ENCODE measurements at places on chromosomes 1 and 21.

DNA sequence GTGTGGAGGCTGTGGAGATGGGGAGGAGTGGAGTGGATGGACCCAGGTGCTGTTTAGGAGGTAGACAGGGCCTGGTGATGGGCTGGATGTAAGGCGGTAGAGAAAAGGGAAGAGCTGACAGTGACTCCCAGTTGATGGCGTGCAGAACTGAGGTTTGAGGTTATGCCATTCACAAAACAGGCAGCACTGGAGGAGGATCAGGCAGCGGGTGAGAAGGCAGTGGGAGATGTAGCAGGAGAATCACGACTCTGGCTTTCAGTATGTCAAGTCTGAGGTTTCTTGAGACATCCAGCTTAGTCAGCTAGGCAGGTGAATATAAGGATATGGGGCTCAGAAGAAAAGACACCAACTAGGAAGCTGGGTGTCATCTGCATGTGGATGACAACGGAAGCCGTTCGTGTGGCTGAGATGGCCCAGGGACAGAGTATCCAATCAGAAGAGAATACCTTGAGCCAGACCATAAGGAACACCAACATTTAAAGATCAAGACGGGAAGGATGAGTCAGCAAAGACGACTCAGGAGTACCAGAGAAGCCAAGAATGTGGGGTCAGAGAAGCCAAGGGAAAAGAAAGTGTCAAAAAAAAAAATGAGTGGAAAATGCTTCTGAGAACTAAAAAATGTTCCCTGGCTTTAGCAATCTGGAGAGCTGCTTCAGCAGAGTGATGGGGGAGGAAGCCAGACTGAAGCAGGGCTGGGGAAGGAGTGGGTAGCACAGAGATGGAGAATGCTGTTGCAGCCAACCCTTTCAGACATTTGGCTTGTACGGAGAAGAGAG lies 15.2 kb downstream of the LRRN2 start:
- no peak for DNase-seq

DNA sequence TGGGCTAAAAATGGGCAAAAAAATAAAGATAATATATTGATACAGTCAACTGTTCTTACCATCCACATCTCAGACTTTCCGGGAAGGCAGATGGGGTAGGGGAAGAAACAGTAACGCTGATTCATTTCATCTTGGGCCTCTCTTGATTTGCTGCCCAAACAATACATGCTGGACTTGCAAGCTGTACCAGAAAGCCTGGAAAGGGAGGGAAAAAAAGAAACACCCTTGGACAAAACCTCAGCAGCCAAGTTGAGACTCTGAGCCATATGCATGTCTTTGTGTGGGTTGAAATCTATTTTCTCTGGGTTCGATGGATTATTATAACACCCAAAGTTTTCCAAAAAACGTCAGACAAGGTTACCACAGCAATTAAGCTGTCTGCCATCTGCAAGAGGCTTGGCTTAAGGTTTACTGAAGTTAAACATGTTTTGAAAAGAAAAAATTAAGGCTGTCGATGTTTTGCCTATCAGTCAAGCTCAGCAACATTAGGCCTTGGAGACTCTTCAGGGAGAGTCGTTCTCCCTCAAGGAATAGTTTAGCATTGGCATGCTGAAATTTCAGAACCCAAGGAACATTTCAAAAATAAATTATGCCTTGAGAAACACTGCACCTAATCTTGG lies 71.2 kb downstream of the PSMG1 start:
- no peak for DNase-seq

GRCh38 chr1:237032029-237032428 lies 10.0 kb upstream of the RYR2 start:
- DNase-seq = no peak

DNA sequence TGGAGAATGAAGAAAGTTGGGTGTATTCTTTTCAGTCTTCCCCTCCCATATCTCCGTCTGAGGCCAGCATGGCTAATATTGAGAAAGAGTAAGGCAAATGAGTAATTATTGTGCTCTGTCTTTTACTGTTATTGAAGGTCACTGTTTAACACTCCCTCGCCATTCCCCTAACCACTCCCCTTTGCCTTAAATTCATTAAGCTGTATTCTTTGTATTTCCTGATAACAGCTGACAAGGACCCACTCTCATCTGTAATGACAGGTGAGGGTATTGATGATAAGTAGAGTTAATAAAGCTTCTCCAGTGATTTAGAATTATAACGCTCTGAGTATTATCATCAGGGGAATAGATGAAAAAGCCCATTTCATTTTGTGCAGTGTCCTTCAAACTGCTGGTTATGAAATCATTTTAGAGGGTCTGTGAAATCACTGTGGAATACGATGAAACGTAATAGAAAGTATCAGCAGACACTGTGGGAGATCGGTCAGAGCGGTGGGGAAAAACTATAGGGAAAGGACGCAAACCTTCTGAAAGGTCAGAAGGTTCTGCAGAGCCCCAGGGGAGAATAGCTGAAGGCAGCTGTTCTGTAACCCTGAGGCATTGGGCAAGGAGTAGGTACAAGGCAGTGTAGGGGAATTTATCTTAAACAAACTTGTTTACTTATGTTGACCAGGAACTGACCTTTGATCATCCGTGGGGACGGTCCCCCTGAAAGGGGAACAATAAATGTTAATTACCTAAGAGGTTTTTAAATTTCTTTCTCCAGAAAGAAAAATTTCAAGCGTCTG lies 46.3 kb upstream of the CACYBP start:
- DNase-seq = no peak

DNA sequence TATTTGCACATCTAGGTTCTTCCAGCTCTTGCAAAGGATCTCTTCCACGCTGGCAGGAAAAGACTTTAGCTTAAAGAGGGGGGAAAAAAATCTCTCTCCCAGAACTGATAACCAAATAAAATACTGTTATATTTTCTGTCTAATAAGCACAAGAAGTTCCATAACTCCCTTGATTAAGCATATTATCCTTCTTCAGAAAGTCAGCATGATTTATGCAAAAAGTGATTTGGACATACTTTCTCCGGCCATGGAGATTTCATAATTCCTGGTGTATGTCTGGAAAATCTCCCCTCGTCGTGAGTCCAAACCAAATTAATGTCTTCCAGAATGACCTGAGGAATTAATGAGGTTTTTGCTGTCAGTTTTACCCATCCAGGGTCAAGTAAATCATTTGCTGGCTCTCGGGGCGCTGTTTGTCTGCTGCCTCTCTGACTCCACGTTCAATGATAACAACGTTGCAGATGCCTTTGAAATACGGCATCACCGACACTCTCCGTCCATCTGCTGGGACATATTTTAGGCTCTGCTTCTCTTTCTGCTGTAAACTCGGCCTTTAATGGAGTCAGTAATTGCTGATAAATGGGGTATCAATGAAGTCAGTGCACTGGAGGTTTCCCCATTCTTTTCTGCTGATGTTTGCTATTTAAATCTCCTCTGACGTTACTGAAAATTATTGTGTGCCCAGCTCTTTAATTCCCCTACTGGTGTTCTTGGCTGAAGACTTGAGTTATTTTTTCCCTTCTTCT lies 112.9 kb downstream of the HLX start:
- DNase-seq = no peak

- no peak for DNase-seq
Observed at GRCh38 chr1:6672558-6672957, 29.1 kb downstream of the DNAJC11 start.

GRCh38 chr1:244052728-244053312 lies 1.7 kb downstream of the ZBTB18 start:
- no peak for DNase-seq

GRCh38 chr1:86061551-86061990 lies 95.0 kb downstream of the COL24A1 start:
- no peak for DNase-seq

DNA sequence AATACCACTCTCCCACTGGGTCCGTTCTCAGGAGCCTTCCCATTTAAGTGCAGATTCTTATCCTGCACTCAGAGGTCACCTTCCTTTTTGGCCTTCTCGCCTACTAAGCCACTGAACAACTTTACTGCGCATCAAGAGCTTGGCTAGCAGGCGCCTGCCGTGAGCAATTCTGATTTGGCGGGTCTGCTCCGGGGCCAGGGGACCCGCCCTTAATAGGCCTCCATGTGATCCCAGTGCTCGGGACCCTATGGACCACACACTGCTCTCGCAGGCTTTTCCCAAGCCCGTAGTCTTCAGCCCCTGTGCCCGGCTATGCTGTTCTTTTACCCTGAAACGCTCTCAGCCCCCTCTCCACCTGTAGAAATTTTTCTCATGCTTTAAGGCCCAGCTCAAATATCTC lies 45.1 kb downstream of the BCL9 start:
- no peak for DNase-seq

DNA sequence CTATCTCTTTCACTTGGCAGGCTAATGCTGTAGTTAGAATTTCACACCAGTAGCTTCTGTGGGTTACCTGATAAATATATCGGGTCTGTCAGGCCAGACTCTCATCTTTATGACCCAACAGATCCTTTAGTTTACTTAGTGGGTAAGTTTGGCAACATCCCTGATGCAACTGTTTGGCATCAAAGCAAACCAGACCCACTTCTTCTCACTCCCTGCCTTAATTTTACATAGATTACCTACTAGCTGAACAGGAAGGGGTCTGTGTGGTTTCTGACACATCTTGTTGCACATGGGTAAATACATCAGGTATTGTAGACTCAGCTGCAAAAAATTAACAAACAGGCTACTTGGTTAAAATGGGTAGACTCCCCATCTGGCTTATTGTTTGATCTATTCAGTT lies 3.2 kb upstream of the GUK1 start:
- no peak for DNase-seq

- no peak for DNase-seq
Observed at GRCh38 chr1:28865997-28866650, 48.2 kb upstream of the EPB41 start.

DNA sequence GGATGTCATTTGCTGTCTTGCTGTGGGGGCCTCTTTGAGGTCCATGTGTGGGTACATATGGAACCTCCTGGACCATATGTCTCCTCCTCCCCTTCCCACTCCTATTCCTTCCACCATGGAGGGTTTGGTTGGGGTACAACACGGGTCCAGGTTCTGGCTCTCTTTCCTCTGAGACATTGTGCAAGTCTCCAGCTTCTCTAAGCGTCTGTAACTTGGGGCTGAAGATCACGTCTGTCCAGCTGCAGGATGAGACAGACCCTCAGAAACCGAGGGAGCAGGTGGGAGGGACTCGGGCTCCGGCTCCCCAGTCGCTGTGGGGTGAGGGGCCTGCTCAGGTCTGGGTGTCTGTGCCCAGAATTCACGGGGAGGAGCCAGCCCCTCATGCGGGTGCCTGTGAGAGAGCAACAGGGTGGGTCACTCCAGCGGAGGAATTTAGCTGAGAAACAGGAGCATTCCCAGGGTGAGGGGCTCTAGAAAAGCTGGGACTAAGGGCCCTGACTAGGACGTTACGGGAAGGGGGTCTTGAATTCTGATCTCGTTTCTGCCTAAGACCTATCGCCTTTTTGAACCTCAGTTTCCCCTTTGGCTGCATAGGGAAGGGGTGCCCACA lies 42.0 kb upstream of the DMBX1 start:
- DNase-seq = no peak

GRCh38 chr1:41347276-41347675 lies 14.0 kb upstream of the FOXO6 start:
- no peak for DNase-seq

DNA sequence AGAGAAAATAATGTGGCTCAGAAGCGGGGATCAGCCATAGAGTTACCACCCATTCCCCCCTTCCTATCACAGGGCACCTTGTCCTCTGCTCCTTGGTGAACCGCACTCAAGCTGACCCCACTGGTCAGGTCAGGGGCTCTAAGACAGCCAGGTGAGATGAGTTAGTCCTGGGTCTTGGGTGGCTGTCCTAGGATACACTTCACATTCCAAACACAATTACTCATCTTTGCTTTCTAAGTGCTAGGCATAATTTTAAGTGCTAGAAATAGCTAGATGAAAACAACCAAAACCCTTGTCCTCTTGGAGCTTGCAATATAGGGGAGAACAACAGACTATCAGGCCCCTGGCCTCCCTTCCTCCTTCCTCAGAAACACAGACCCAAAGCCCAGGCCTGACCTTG lies 7.8 kb upstream of the MUTYH start:
- DNase-seq = no peak

DNA sequence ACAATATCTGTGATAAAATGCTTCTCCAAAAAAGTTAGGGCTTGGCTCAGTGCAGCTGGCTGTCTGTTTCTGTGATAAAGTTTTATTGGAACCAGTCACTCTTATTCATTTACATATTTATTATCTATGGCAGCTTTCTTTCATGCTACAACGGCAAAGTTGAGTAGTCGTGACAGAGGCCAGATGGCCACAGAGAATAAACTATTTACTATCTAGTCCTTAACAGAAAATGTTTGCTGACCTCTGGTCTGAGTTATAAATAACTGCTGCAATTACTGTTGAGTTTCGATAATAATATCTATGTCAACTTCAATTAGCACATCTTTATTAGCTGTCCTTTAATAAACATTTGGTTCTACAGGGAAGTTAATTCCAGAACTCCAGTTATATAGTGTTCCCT lies 180.2 kb upstream of the RUNX1 start:
- DNase-seq = no peak

- DNase-seq = no peak
Observed at GRCh38 chr1:187396226-187396625, 567.5 kb downstream of the PLA2G4A start.

DNA sequence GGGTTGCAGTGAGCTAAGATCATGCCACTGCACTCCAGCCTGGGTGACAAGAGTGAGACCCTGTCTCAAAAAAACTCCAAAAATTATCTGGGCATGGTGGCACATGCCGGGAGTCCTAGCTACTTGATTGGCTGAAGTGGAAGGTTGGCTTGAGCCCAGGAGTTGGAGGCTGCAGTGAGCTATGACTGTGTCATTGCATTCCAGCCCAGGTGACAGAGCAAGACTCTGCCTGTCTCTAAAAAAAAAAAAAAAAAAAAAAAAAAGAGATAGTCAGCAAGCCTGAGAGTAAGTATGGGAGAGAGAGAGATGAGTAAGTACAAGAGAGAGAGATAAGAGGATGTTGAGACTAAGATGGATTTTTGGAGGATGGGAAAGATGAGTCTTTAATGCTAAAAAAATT lies 180.8 kb upstream of the CACYBP start:
- DNase-seq = no peak

DNA sequence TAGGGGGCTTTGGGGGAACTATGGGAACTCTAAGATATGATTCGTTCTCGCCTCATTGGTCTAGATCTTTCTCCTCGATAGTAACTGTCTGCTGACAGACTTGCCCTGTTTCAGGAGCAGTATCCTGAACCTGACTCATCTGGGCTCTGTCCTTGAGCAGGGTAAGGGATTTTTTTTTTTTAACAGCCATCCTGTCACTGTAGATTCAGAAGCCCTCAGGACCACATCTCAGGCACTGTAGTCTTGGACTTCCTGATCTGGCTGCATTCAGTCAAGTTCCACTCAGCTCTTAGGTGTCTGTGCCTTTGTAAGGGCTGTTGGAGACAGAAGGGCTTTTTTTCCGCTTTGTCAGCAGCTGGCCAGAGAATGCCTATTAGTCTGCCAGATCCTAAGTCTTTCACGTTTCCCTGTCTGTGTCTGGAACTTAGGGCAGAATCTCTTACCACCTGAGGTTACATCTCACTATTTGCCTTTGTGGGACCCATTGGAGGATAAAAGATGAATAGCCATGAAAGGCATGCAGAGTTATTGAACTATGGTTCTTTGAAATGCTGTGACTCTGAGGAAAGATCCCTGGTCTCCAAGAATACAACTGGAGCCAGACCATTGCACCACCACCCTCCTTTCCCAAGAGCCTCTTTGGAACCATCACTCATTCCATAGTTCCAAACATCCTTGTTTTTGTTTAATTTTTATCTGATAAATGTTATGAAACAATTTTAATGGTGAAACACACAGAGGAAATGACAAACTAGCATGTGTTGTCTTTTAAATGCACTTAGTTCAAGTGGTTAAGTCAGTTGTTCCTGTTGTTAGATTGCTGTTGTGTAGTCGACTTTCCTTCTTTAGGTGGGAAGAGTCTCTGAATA lies 49.7 kb upstream of the MACF1 start:
- DNase-seq = peak; percentile 45
